A673 (cell line): ENCODE measurements at places on chromosomes 2 and 18. TPM values are rescaled to one million over a fixed set of nuclear protein-coding genes. Genes with fewer than 3 reads are reported as not detected.

DNA sequence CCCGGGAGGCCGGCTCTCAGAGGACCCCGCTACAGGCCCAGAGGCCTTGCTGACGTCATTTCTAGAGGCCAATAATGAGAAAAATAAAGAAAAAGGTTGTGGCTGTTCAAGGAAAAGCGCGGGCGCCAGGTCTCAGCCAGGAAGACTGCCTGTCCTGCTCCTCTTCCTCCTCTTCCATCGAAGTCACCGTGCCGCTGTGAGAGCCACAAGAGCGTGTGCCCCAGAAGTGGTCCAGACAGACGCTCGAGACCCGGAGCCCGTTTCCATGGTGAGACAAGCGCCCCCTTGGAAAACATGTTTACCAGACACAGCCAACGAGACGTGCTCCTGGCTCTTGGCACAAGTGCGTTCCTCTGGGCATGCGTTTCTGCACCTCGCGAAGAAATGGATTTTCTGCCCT, 210.5 kb downstream of the HDAC4 start:
- H3K27me3 ChIP-seq, result no peaks in the 10 kb centered on the region
- peaks cover 8% of the 10 kb centered on the region for H3K36me3 ChIP-seq
- H3K4me1 ChIP-seq, result peaks cover 16% of the 10 kb centered on the region
- no peak overlapping the region for H3K27ac ChIP-seq

DNA sequence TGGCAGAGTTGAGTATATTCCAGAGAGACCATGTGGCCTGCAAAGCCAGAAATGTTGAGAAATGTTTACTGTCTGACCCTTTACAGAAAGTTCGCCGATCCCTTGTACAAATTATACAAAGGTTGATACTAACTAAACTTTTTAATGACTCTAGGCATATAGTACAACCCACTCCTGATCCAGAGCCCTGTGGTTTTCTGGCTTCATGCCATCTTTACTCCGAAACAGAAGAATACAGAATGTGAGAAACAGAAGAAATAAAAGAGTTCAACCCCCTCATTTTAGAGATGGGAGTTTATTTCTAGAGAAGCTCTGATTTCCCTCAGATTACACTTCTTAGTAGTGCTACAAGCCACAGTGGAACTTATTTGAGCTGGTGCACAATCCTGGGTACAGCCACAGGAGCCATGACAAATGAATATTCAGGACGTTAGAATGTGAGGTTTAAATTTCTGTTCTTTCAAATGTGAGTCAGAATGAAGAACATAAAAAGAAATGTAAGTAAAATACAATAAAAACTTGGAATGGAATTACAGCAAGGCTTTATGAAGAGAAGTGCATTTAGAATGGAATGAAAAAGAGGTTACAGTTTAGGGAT, 38.0 kb upstream of the SMCHD1 start:
- H3K4me3 ChIP-seq, result no peak overlapping the region
- H3K27ac ChIP-seq, result no peak overlapping the region
- H3K36me3 ChIP-seq, result peaks cover 38% of the 10 kb centered on the region
- no peaks in the 10 kb centered on the region for H3K27me3 ChIP-seq

GRCh38 chr2:99825630-99826029, 316.8 kb downstream of the AFF3 start:
- H3K4me3 ChIP-seq, result no peak overlapping the region
- no peaks in the 10 kb centered on the region for H3K4me1 ChIP-seq
- no peaks in the 10 kb centered on the region for H3K36me3 ChIP-seq
- no peak for DNase-seq

GRCh38 chr2:43226558-43226954, at the start of gene ZFP36L2:
Gene ZFP36L2 (minus strand): TSS chr2:43226606. CDS start chr2:43226315, 291 bp downstream.
- peaks cover 39% of the 10 kb centered on the region for H3K4me1 ChIP-seq
- H3K4me3 ChIP-seq, result peak within 1 kb of the TSS; percentile 98
- peak; percentile 97 for DNase-seq
- H3K27me3 ChIP-seq, result no peaks in the 10 kb centered on the region
- peaks cover 19% of the 10 kb centered on the region for H3K36me3 ChIP-seq

DNA sequence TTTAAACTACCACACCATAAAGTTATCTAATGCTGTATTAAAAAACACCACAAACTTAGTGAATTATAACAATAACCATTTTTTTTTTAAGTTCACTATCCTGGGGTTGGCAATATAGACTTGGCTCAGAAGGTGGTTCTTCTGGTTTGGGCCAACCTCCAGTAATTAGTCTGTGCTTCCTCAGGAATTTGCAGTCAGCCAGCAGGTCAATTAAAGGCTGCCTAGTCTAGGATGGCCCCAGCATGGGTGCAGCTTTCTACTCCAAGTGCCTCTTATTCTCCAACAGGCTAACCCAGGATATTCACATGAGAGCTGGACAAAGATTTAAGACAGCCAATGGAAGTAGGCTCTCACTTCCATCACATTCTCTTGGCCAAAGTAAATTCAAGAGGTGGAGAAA, 379.1 kb upstream of the FIGN start:
- no peak overlapping the region for H3K4me3 ChIP-seq
- no peaks in the 10 kb centered on the region for H3K4me1 ChIP-seq

- H3K27ac ChIP-seq, result no peak overlapping the region
- no peaks in the 10 kb centered on the region for H3K27me3 ChIP-seq
- peak; percentile 56 for DNase-seq
- H3K4me3 ChIP-seq, result no peak overlapping the region
- H3K36me3 ChIP-seq, result no peaks in the 10 kb centered on the region
Measured at GRCh38 chr2:168573128-168573903, 117.2 kb downstream of the CERS6 start.

DNA sequence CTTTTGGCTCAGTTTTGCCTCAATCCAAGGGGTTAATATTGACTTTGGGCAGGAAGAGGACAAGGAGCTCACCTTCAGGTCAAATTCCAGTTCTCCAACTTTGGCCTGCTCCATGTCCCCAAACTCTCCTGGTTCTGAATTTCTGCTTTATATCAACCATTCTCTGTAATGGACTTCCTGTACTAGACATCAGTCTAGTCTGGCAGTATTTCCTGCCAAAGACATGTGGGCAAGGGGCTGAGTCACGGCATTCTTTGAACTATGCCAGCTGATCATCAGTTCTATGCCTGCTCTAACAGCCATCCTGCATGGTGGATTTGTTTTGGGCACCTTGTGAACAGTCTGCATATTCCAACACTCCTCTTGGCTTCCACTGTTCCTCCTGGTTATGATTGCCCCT, 199.4 kb downstream of the ZEB2 start:
- no peak overlapping the region for H3K4me3 ChIP-seq
- peaks cover 58% of the 10 kb centered on the region for H3K4me1 ChIP-seq
- peaks cover 15% of the 10 kb centered on the region for H3K36me3 ChIP-seq
- H3K27me3 ChIP-seq, result no peaks in the 10 kb centered on the region
- H3K27ac ChIP-seq, result peak overlapping the region; percentile 40
- DNase-seq, result peak; percentile 60

- H3K4me3 ChIP-seq, result no peak overlapping the region
- no peaks in the 10 kb centered on the region for H3K4me1 ChIP-seq
- H3K36me3 ChIP-seq, result no peaks in the 10 kb centered on the region
- no peak overlapping the region for H3K27ac ChIP-seq
- no peaks in the 10 kb centered on the region for H3K27me3 ChIP-seq
Measured at GRCh38 chr2:29033656-29034055, 40.7 kb downstream of the PCARE start.

DNA sequence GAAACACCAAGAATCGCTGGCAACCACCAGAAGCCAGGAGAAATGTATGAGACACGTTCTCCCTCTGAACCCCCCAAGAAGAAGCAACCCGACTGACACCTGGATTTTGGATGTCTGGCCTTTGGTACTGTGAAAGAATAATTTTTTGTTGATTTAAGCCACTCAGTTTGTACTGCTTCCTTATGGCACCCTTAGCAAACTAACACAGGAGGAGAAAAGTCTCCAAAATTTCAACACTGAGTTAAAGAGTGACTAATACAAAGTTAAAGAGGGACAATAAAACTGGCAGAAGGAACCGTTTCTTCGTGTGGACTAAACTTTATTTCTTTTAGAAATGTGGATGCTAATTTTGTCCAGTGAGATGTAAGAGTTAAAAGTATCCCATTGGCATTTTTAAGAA, 660.9 kb upstream of the LINC00305 start:
- no peaks in the 10 kb centered on the region for H3K27me3 ChIP-seq
- H3K36me3 ChIP-seq, result no peaks in the 10 kb centered on the region
- H3K4me1 ChIP-seq, result no peaks in the 10 kb centered on the region
- H3K4me3 ChIP-seq, result no peak overlapping the region

DNA sequence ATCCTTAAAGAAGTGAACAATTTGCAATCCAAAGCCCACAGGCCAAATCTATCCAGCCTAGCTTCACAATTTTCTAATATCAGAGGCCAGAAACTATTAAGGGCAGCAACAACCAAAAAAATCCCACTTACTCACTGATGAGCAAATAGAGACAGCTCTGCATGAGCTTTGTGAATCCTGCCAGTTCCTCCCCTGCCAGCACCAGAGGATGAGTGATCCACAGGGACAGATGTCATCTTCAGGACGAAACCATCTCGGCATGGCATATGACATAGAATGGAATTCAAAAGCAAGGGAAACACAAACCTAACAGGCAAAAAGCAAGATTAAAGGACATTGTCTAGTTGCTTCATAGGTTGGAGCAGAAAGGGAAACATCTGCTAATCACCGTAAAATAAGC, 2.2 kb upstream of the DSC2 start:
- H3K27ac ChIP-seq, result no peak overlapping the region
- no peaks in the 10 kb centered on the region for H3K36me3 ChIP-seq
- no peaks in the 10 kb centered on the region for H3K4me1 ChIP-seq
- H3K27me3 ChIP-seq, result peaks cover 57% of the 10 kb centered on the region

- H3K36me3 ChIP-seq, result no peaks in the 10 kb centered on the region
- no peak for DNase-seq
- no peak overlapping the region for H3K4me3 ChIP-seq
- no peaks in the 10 kb centered on the region for H3K4me1 ChIP-seq
Measured at GRCh38 chr18:21145371-21145770, 33.8 kb upstream of the ROCK1 start.

- DNase-seq, result no peak
- no peaks in the 10 kb centered on the region for H3K36me3 ChIP-seq
- H3K27me3 ChIP-seq, result peaks cover 7% of the 10 kb centered on the region
- no peak overlapping the region for H3K4me3 ChIP-seq
- H3K4me1 ChIP-seq, result no peaks in the 10 kb centered on the region
- H3K27ac ChIP-seq, result no peak overlapping the region
Measured at GRCh38 chr2:95046371-95047112, 21.0 kb downstream of the MAL start.

DNA sequence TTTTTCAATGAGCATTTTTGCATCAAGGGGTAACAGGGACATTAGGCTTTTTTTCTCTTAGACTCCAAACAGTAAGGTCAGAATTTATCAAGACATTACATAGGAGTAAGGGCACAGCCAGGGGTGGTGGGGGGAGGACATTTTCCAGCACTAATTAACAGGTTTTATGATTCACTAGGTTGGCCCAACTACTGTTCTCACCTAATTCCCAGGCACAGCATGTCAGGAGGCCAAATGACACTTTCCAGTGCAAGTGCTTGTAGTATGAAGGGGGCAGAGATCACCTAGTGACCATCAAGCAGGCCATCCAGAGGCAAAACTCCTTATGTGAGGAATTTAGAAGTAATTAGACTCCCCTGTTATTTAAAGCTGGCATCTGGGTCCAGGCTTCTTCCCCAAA, 3.9 kb upstream of the MBD2 start:
- no peak for DNase-seq
- H3K4me1 ChIP-seq, result peaks cover 5% of the 10 kb centered on the region
- H3K27me3 ChIP-seq, result no peaks in the 10 kb centered on the region

- H3K4me1 ChIP-seq, result no peaks in the 10 kb centered on the region
- H3K27ac ChIP-seq, result no peak overlapping the region
- H3K27me3 ChIP-seq, result peaks cover 11% of the 10 kb centered on the region
- no peak overlapping the region for H3K4me3 ChIP-seq
- no peak for DNase-seq
Measured at GRCh38 chr2:105734762-105735538, 9.8 kb upstream of the NCK2 start.

DNA sequence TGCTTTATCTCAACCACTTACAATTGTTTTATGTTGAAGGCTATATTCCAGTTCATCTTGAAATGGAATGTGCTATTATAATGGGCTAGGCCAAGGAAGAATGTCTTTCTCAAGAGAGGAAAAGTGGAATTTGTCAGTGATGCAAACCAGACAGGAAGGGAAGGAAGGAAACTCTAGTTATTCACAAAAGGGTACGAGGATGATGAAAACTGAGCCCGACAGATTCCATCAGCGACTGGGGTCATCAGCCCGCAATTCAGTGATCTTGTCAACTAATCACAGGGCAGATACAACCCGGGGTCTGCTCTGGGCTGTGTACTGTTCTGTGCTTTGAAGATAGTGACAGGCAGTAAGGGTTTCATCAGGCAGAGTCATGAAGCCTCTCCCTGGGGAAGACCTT, 23.4 kb upstream of the LYPD6 start:
- H3K27me3 ChIP-seq, result no peaks in the 10 kb centered on the region
- no peaks in the 10 kb centered on the region for H3K4me1 ChIP-seq
- H3K27ac ChIP-seq, result no peak overlapping the region
- no peak overlapping the region for H3K4me3 ChIP-seq

DNA sequence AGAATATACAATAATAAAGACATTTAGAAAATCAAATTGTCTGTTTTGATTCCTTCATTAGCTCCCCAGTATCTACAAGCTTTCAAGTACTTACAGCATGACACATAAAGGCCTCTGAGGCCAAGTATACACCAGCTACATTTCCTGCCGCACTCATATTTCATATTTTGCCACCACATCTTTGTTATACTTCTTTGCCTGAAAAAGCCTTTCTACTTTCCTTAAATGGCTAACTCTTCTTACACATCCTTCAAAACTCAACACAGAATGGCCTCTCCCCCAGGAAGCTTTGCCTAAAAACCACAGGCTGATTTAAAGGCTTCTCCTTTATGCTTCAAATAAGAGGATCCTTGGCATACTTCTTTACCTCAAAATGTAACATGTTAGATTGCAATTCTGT, 4.5 kb downstream of the STK17B start:
- H3K27me3 ChIP-seq, result no peaks in the 10 kb centered on the region
- H3K4me1 ChIP-seq, result peaks cover 33% of the 10 kb centered on the region
- no peak overlapping the region for H3K4me3 ChIP-seq
- peak overlapping the region; percentile 9 for H3K27ac ChIP-seq

GRCh38 chr2:106789185-106789584, 96.8 kb downstream of the ST6GAL2 start:
- no peaks in the 10 kb centered on the region for H3K27me3 ChIP-seq
- DNase-seq, result peak; percentile 6
- H3K36me3 ChIP-seq, result no peaks in the 10 kb centered on the region
- no peaks in the 10 kb centered on the region for H3K4me1 ChIP-seq
- H3K4me3 ChIP-seq, result no peak overlapping the region

- H3K27me3 ChIP-seq, result peaks cover 16% of the 10 kb centered on the region
- H3K4me3 ChIP-seq, result no peak overlapping the region
- H3K36me3 ChIP-seq, result no peaks in the 10 kb centered on the region
- H3K4me1 ChIP-seq, result no peaks in the 10 kb centered on the region
Measured at GRCh38 chr18:50313031-50313607, 25.6 kb upstream of the CXXC1 start.

NDC80 gene
- 72.6 and 73.5 TPM in 2 replicates for total RNA-seq

MREG gene
- total RNA-seq, result 14.9 and 15.9 TPM in 2 replicates

PSMA8 gene
- total RNA-seq, result not detected in 2 replicates

IL18RAP gene
- not detected in 2 replicates for total RNA-seq

LRP1B gene
- total RNA-seq, result 9.9 and 11.0 TPM in 2 replicates

SLC4A3 gene
- total RNA-seq, result 0.52 and 1.5 TPM in 2 replicates

RAD51AP2 gene
- 0.13 and 0.24 TPM in 2 replicates for total RNA-seq

EXOC6B gene
- 138 and 146 TPM in 2 replicates for total RNA-seq
